Activated CD4-positive, alpha-beta T cell treated with anti-CD3 and anti-CD28 coated beads, Interleukin-2, Interleukin-4, amounts not matched to agents 100 ng/mL and 50 ng/mL, durations not matched to agents 16 hours and 8 hours (primary cell): ENCODE measurements at places on chromosomes 2 and 18.

DNA sequence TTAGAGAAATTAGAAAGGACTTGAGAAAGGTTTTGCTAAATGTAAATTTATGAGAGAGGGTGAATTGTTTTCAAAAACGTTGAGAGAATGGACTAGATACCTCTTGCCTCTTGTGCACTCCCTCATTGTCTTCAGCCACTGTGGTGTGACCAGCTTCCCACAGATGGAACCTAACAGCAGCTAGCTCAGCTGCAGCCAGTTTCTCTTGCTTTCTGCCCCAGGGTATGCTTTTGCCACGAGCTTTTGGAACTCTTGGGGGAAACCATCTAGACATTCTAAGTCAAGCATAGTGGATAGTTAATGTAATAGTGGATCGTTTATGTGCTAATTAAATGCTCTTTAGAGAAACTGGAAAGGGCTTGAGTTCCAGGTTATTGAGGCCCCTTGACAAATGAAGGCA lies 288.2 kb downstream of the CTNNA2 start:
- no peak for DNase-seq

DNA sequence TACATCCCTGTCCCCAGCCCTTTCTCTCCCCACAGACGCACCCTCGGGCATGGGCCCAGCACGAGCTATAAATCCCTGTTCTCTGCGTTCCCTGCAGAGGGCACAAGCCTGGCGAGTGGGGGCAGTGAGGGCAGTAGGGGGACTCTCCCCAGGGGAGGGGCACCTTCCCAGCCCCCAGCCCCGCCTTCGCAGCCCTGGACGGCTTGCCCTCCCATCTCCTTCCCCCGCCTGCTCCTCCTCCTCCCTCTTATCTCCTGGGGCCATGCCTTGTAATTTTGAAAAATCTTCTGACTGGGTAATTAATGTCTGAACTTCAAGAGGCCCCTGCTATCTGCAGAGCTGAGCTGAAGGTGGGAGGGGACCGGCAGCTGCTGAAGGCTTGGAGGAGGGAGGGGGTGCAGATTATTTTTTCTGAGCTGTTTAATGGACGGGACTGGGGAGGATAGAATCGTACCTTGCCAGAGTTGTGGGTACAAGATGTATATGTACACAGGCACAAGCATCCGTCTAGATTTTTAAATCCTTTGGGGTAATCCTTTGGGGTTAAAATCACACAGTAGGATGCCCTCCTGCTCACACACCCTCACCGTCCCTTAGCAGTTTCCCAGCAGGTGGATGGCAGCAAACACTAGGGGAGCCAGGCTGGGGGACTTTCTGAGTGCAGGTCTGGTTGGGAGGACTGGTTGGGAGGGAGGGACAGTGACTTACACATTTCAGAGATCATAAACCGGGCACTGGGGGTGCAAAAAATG lies 121.9 kb downstream of the SMAD7 start:
- no peak for DNase-seq

DNA sequence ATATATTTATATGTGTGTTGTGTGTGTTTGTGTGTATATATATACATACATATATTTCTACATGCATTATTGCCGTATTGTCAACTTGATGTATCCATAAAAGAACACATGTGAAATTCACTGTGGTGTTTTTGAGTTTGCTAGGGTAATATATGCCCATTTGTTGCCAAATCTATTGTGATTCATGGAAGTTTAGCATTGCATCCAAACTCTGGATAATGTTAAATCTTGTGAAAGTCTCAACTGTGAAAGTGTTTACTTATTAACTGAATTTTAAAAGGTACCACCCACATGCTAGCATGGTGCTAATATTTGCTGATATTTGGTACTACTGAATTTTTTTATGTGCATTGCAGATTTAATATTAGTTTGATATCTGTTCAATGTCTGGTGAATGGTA lies 96.6 kb upstream of the SLC8A1 start:
- no peak for DNase-seq

DNA sequence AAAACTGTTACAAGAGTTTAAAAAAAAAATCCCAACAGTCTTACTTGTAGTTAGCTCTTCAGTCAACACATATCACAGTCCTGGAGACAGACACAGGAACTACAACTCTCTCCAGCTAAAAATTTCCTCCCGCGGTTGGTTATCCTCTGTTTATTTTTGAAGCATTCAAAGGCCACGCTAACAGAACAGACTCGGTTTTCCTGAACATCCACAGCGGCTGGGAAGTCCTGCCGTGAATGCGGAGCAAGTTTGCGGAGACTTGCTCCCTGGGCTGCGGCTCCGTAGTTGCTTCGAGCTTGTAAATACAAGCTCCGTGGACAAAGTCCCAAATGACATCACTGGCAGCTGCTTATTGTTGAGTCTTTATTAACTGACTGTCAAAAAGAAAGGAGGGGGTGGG lies at the start of gene NCKAP5:
Gene NCKAP5 (minus strand): TSS at position 292 of the 400 bp plus-strand sequence. CDS start 50,937 bp downstream, outside the sequence.
- no peak for DNase-seq

- DNase-seq, result no peak
Measured at GRCh38 chr18:75422341-75422910, 5.1 kb downstream of the SMIM21 start.

- DNase-seq, result no peak
Measured at GRCh38 chr2:216735086-216735485, 39.7 kb upstream of the IGFBP5 start.

- no peak for DNase-seq
Measured at GRCh38 chr2:191451116-191451515, 205.9 kb downstream of the MYO1B start.

- no peak for DNase-seq
Measured at GRCh38 chr2:240237609-240238174, 97.2 kb upstream of the OTOS start.

- no peak for DNase-seq
Measured at GRCh38 chr2:193475038-193475437, 1280.3 kb upstream of the TMEFF2 start.

DNA sequence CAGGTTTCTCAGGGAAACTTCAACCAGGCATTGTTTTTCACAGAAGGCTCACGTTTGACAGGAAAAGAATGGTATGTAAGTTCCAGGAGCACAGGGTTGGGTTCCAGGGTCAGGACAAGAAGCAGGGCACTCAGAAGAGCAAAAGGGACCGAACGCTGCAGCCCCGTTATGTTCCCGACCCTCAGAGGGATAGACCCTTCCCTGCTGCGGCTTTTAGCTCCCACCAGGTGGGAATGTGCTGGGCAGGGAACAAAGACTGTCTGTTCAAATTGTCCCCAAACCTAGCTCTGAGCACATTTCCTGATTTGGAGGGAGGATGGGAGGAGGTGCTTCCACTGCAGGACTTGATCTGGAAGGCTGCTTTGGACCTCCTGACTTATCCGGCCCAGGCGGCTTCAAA lies 130.1 kb downstream of the RAB3GAP1 start:
- no peak for DNase-seq

- no peak for DNase-seq
Measured at GRCh38 chr2:232998666-232998985, 14.4 kb downstream of the NGEF start.

DNA sequence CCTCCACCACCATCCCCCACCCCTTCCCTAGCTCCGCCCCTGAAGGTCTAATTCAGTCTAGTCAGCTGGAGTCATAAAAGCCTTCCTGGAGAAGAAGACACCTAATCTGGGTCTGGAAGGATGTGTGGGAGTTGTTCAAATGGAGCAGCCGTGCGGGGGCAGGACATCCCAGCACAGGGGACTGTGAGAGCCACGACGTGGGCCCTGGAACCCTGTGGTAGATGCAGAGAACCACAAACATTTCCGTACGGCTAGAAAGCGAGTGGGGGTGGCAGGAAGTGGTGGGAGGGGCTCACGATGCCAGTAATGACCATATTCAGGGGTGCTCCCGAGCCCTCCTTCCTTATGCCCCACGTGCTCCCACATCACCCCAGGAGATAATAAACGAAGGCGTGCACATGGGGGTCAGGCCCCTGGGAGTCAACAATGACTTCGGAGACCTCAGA lies 20.9 kb upstream of the COL6A3 start:
- peak; percentile 85 for DNase-seq

- no peak for DNase-seq
Measured at GRCh38 chr18:66674286-66674685, 70.4 kb upstream of the CDH19 start.

GRCh38 chr2:7725171-7725849 lies 808.1 kb downstream of the RNF144A start:
- peak; percentile 87 for DNase-seq

DNA sequence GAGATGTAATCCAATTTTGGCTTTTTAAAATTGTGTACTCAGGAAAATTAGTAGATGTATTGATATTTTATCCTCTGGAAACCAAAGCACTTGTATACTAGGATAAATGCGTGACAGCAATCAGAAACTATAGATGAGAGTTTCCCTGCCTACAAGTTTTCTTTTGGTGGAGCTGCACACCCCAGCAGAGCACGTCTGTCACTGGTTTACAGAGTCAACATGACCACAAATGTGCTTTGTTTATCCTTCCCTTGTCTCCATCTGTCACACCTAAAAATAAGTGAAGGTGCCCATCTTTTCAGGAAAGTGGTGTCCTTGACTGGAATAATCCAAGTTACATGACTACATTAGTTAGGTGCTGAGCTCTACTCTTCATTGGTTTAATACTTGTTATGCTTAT lies 210.4 kb upstream of the DSEL start:
- DNase-seq, result no peak

DNA sequence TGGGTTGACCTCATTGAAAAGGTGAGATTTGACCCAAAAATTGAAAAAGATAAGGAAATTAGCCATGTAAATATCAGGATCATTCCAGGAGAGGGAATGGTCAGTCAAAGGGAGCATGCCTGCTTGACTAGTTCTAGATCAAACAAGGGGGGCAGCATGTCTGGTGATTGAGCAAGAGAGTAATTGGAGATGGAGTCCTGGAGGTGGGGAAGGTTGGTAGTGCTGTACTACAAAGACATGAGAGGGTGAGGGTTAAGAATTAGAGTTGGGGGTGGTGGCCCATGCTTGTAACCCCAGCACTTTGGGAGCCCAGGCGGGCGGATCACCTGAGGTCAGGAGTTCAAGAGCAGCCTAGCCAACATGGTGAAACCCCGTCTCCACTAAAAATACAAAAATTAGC lies 2.0 kb downstream of the MRPL30 start:
- DNase-seq, result no peak

- peak; percentile 46 for DNase-seq
Measured at GRCh38 chr18:27605107-27605834, 420.2 kb upstream of the CHST9 start.

- DNase-seq, result no peak
Measured at GRCh38 chr2:240732911-240733622, 41.4 kb downstream of the AQP12A start.

DNA sequence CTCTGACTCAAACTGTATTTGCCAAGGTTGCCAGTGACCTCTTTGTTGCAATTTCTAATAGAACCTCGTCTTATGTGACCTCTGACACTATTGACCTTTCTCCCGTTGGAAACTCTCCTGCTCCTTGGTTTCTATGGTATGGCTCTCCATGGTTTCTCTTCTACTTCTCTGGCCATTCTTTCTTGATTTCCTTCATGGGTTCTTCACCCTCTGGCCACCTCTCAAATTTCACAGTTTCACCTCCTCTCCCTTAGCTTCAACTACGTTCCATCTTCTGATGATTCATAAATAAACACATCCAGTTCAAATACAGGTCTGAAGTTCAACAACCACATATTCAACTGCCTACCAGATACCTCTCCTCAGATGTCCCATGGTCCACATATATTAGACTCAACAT lies 109.5 kb downstream of the CACNB4 start:
- DNase-seq, result no peak

GRCh38 chr18:60347526-60348045 lies 25.0 kb downstream of the MC4R start:
- DNase-seq, result no peak

GRCh38 chr2:164000176-164000575 lies 264.4 kb upstream of the FIGN start:
- DNase-seq, result no peak

DNA sequence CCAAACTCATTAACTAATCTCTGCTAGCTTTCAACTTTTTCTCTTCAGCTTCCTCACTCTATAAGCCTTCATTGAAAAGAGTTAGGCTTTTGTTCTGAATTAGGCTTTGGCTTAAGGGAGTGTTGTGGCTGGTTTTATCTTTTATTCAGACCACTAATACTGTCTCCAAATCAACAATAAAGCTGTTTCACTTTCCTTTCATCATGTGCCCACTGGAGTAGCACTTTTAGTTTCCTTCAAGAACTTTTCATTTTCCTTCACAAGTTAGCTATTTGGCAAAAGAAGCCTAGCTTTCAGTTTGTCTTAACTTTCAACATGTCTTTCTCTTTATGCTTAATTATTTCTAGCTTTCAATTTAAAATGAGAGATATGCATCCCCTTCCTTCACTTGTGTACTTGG lies 271.7 kb upstream of the FSIP2 start:
- no peak for DNase-seq

GRCh38 chr2:220932041-220932440 lies 640.1 kb downstream of the EPHA4 start:
- no peak for DNase-seq

- no peak for DNase-seq
Measured at GRCh38 chr2:10962004-10962403, 50.3 kb downstream of the KCNF1 start.

- no peak for DNase-seq
Measured at GRCh38 chr2:239149501-239149900, 251.3 kb downstream of the HDAC4 start.

DNA sequence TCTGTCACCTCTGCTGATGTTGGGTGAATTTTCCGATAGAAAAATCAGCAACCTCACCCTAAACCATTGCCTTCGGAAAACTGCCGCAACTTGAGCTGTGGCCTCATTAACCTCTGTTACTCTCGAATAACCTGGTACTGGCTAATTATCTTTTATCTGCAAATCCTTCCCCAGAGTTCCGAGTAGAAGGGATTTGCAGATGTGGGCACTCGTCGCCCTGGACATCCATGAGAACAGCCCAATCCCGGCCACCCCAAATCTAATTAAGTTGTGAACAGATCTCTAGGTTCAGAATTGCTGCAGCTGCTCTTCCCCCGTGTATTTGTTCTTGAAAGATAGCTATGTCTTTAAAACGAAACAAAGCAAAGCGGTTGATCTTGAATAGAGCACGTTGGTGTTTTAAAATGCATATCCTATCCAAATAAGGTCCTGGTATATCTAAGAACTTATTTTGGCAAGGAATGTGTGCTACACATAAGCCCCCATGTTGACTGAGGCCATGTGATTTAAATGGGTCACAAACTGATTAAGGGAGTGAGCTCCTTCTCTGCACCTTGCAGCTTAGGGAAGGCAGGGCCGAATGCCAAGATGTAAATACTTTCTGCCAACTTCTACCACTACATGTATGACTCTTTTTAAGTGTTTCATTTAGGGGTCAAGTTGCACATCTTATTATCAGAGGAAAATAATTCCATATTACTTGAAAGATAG lies 88.2 kb downstream of the MTCL1 start:
- no peak for DNase-seq
